Hypothalamus (tissue), 51 donors: ENCODE measurements at places on chromosomes 6 and 20.

DNA sequence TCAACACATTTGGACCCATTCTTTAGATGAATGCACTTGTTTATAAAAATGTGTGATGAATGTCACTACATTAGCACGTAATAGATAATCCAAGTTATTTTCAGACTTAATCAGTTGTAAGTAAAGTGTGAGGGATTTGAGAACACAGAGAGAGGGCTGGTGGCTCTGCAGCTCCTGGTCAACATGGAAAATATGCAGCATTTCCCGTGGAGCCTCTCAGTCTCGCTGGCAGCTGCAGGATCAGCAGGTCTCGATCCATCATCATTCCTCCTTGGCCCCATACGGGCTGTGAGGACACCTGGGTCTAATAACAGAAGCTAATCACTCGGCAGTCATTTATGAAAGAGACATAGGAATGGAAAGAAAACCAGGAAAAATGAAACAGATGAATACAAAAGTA is 390.2 kb downstream of the PRKN start:
- no peak for DNase-seq

DNA sequence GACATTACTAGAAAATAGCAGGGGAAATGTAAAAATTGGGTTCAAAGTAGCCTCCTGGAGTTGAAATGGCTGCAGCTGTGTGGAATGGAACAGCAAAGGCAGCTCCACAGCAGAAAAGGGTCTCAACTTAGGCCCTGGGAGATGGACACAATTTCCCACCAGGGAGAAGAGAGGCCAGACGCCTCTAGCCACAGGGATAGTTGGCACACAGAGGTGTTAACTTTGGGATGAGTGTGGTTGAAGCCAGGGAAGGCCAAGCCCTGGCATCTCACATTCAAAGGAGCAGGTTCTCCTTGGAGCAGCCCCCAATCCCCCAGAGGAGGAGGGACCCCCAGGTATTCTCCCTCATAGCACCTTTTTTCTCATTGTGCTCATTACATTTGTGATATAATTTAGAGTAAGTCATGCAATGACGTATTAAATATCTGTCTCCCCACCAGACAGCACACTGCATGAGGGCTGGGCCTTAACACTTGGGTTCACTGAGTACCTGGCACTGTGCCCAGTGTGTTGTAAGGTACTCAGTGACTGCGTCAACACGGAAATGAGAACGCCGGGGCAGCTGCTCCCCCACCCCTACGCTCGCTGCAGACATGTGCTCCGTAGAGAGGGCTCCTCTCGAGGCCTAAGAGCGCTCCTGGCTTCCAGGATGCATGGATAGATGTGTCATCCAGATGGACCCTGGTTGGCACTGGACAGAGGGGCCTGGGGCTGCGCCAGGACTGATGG is 76.0 kb upstream of the CD93 start:
- no peak for DNase-seq

- no peak for DNase-seq
Observed at GRCh38 chr6:21270636-21271201, 322.8 kb upstream of the SOX4 start.

- DNase-seq = no peak
Observed at GRCh38 chr6:36963451-36964290, 9.1 kb downstream of the PI16 start.

GRCh38 chr20:32231245-32231644 is 23.6 kb downstream of the POFUT1 start:
- DNase-seq = no peak

GRCh38 chr20:34791289-34792020 is 34.0 kb downstream of the NCOA6 start:
- no peak for DNase-seq

- DNase-seq = no peak
Observed at GRCh38 chr6:127475823-127476176, 16.6 kb upstream of the KIAA0408 start.

DNA sequence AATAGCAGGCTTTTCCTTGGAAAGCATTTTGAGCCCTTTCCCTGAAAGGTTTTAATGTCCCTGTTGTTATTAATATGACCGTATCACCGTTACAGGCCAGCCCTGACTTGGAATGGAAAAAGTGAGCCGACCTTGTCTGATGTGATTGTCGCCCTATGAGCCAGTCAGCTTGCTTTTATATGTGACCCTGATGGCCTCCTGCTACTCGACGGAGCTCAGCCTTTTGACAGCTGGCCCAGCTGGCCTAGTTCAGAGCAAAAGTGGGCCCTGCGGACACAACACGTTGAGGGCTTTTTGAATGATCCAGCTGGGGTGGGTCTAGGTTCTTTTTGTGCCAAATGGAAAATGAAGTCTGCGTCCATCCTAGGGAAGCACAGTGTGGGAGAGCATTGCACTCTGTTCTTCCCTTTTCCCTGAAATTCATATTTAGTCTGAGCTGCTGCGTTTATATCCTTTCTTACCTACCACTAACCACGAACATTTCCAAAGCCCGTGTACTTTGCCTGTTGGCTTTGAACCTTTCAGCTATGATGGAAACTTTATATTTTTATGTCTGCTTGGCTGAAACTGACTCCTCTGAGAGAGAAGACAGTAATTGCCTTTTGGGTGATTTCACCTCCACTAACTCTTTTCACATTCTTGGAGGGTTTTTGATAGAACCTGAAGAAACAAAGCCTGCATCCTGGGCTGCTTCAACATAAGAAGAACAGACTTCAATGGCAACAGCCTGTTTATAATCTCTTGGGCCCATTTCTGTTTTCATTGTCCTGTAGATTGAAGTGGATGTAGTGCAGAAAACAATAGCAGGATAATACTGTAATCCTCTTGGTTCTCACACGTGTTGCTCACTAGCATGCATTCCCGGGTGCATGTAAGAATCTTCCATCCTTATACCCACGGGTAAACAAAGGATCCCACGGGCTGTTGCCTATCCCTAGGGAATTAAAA is 121.8 kb upstream of the HDGFL1 start:
- DNase-seq = no peak

DNA sequence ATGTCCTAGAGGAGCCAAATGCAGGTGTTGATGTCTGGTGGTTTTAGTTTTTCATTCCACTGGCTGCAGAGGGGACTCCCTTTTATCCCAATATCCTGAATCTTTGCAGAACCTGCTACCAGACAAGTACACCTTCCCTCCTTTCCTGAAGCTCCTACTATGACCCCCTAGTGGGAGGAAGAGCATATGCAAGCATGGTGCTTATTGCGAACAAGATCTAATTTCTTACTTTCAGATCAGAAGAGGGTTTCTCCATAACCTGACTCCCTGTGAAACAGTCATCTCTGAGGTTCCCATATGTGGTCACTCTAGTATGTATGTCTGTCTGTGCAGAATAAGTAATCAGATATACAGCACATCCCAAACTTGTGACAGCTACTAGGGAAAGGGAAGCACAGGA is 277.2 kb downstream of the ARHGAP18 start:
- no peak for DNase-seq
